ENCODE measurements at places on chromosomes 4 and X. TPM values are rescaled to one million over a fixed set of nuclear protein-coding genes. Genes with fewer than 3 reads are reported as not detected.

AFM gene
- total RNA-seq, result not detected

SEC24D gene
- total RNA-seq, result 63.1 TPM

ZNF595 gene
- total RNA-seq, result 24.5 TPM

ARHGAP4 gene
- total RNA-seq, result 52.1 TPM

TLR3 gene
- 1.4 TPM for total RNA-seq

TMEM175 gene
- total RNA-seq, result 6.4 TPM

GABRQ gene
- 8.6 TPM for total RNA-seq

CCNA2 gene
- 81.1 TPM for total RNA-seq

GRCh38 chr4:128335541-128335940 lies 47.9 kb upstream of the PGRMC2 start:
- no peak for DNase-seq

DNA sequence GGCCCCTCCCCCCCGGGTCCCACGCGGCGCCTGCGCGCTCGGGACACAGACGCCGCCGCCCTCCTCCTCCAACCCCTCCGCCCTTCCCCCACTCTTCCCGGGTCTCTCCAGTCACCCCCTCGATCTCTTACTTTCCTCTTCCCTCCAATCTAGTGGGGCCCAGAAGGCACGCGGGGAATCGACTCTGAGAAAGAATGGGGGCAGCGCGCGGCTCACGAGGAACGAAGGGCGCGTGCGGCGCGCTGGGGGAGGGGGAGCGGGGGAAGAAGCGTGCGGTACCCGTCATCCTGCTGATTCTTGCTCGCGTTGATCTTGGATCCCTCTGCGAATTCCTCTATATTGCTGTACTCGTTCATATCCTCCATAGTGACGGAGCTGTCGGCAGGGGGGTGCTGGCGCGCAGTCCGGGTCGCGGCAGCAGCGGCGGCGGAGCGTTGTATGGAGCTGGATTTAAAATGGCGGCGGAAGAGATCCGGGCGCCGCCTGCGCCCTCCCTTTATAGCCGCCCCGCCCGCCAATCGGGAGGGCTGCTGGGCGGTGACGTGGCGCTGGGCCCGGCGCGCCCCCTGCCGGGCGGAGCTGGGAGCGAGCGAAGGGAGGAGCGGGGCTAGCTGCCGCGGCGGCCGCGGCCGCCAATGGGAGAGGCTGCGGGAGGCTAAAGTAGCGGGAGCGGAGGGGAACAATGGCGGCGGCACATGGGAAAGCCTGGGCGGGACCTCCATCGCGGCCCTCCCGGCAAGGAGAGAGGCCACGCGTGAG lies 1.1 kb downstream of the HNRNPDL start:
- DNase-seq, result peak; percentile 93

GRCh38 chrX:53440621-53441517 lies 6.7 kb upstream of the HSD17B10 start:
- DNase-seq, result no peak

GRCh38 chr4:168893807-168894206 lies 116.2 kb downstream of the CBR4 start:
- DNase-seq, result no peak

DNA sequence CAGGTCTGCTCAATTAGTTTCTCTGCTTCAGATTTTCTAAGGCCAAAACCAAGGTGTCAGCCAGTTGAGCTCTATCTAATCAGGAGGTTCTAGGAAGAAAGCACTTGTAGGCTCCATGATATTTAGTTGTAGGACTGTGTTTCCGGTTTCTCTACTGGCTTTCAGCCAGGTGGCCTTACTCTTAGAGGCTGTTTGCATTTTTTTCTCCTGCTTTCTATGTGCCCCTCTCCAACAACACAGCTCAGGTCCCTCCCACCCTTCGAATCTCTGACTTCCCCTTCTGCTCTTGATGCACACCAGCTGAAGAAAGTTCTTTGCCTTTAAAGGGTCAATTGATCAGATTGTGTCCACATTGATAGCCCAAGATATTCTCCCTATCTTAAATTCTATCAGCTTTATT lies 245.2 kb downstream of the RAB28 start:
- DNase-seq, result no peak

DNA sequence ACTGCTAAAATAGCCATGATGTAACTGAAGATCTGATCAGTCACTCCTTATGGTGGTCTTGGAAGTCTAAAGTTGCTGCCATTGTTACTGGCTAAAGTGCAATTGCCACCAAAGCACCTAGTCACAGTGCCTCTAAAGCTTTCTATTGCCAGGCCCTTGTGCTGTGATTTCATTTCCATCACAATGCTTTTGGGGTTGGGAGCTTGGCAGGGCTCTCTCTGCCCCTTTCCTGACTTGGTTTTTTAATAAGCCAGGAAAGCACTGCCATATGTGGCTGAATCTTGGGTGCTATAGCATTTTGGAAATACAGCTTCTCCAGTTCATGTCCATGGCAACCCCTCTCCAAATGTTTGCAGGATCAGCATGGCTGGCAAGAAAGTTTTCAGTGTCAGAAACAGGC lies 1712.4 kb upstream of the TENM3 start:
- no peak for DNase-seq

- no peak for DNase-seq
Measured at GRCh38 chr4:53777244-53777984, 186.1 kb upstream of the LNX1 start.

- no peak for DNase-seq
Measured at GRCh38 chr4:60989141-60989540, 211.0 kb upstream of the ADGRL3 start.
